ENCODE measurements at places on chromosomes 16 and 17.

DNA sequence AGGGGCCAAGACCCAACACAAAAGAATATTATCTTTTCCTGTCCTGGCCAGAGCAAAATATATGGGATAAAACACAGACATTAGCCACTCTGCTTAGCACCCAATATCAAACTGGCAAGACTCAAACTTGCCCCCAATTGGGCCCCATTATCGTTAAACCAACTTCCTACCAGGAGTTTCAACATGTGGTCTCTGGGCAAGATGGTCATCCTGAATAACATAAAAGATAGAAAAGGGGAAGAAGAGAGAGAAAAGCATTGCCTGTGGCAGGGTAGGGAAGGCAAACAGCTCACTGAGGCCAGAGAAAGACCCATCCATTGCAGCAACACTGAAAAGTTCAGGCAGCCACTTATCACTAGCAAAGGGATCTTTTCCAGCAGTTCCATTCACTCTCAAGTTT lies 502.1 kb downstream of the KIF2B start:
- DNase-seq, result no peak

DNA sequence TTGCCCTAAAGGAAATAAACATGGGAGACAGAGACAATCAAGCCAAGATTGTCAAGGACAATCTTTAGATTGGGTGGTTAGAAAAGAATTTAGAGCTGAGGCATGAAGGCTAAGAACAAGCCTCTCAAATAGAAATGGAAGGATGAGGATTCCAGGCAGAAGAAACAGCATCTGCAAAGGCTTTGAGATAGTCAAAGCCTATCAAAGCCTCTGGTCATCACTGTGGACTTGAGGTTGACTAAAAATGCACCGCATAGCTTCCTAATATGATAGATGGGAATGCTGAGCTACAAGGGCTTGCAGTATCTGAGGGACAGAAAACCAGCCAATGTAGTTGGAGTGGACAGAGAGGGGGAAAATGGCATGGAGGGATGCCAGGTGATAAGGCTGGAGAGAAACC lies 109.8 kb upstream of the FAM20A start:
- no peak for DNase-seq

GRCh38 chr17:29157310-29157709 lies 22.9 kb downstream of the MYO18A start:
- no peak for DNase-seq

DNA sequence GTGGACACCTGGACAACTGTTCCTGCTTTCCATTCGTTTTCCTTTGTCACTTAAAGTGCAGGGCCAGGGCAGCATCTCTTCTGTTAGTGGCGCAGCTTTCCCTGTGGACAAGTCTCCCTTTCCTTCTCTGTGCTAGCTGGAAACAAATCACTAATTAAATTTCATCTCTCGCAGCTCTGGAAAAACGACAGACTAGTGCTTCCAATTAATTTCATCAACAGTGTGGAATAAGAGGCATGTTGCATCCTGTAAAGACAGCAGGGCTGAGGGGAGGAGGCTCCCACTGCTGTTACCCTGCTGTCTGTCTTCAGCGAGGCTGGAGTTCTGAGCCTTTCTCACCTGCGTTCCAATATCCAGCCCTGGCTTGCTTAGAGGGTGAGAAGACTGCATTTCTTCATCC lies 352.1 kb upstream of the HSBP1 start:
- DNase-seq, result no peak
